Psoas muscle (tissue), 8 donors: ENCODE measurements at places on chromosomes 3 and 15. TPM values are rescaled to one million over a fixed set of nuclear protein-coding genes. Genes with fewer than 3 reads are reported as not detected.

The OR5K1 gene
- not detected for total RNA-seq

The SLC7A14 gene
- not detected for total RNA-seq

The DOCK3 gene
- 0.91 TPM for total RNA-seq

The TEX9 gene
- 0.34 TPM for total RNA-seq

The SLC12A8 gene
- total RNA-seq, result 0.90 TPM

The DLL4 gene
- total RNA-seq, result 7.2 TPM

The SLC2A2 gene
- not detected for total RNA-seq

The RPL22L1 gene
- 8.4 TPM for total RNA-seq

The C2CD4A gene
- 0.09 TPM for total RNA-seq

The TMEM212 gene
- total RNA-seq, result not detected
